Panc1 (cell line): ENCODE measurements at places on chromosomes 1 and 21.

GRCh38 chr1:20280341-20280740, 10.3 kb upstream of the VWA5B1 start:
- no peak for DNase-seq

GRCh38 chr1:111671852-111672251, 52.3 kb downstream of the RAP1A start:
- no peak for DNase-seq

DNA sequence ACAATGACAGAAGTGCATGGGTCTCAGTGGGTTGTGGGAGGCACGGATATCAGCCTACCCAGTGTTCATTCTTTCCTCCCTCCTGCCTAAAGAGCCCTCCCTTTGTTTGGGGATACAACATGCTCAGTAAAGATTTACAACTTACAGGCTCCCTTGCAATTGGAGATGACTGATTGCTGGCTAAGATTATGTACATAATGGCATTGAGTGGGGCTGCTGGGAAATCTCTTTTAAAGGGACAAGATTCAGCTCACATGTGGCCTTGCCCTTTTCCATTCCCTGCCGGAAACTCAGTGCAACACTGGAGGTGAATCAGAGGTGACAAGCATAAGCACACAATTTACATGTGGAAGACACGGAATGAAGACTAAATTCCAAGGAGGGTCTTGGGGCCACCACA, 83.7 kb upstream of the CHRM3 start:
- DNase-seq, result no peak

GRCh38 chr1:211420389-211420788, 71.6 kb downstream of the RD3 start:
- no peak for DNase-seq

- DNase-seq, result no peak
These were observed 3.6 kb upstream of the PTGS2 start for GRCh38 chr1:186683652-186684410.
